Tracheal epithelial cell (primary cell): ENCODE measurements at places on chromosomes 3 and 15. TPM values are rescaled to one million over a fixed set of nuclear protein-coding genes. Genes with fewer than 3 reads are reported as not detected.

Gene TIMP4
- 0.48 and 1.9 TPM in 2 replicates for total RNA-seq

Gene CFAP91
- total RNA-seq = 0.48 TPM in 1 of 2 replicates, not detected in the other

Gene FOXB1
- not detected in 2 replicates for total RNA-seq

Gene VGLL4
- total RNA-seq = 35.6 and 42.2 TPM in 2 replicates

Gene TEX55
- not detected in 2 replicates for total RNA-seq

Gene ITIH4
- total RNA-seq = 1.1 and 1.9 TPM in 2 replicates

Gene CHDH
- total RNA-seq = under 0.01 and 1.2 TPM in 2 replicates

Gene FBLN2
- 3.4 and 17.4 TPM in 2 replicates for total RNA-seq

Gene TMEM207
- not detected in 2 replicates for total RNA-seq

Gene ZBTB47
- 7.2 and 16.9 TPM in 2 replicates for total RNA-seq

Gene FSIP1
- 9.4 and 14.5 TPM in 2 replicates for total RNA-seq

Gene FAM81A
- total RNA-seq = 0.21 and 0.72 TPM in 2 replicates

Gene GABRG3
- not detected in 2 replicates for total RNA-seq

Gene TMEM108
- not detected in 2 replicates for total RNA-seq

Gene SSUH2
- 0.24 and 0.43 TPM in 2 replicates for total RNA-seq

Gene RNF13
- total RNA-seq = 79.0 and 157 TPM in 2 replicates

Gene LRRIQ4
- not detected in 2 replicates for total RNA-seq

Gene ZNF501
- total RNA-seq = 2.8 and 4.3 TPM in 2 replicates
